ENCODE measurements at places on chromosomes 4 and X. TPM values are rescaled to one million over a fixed set of nuclear protein-coding genes. Genes with fewer than 3 reads are reported as not detected.

GRCh38 chrX:48720577-48721250, 24.2 kb downstream of the SUV39H1 start:
- no peak for DNase-seq

- DNase-seq = peak; percentile 23
Observed at GRCh38 chr4:31236020-31236638, 516.0 kb downstream of the PCDH7 start.

COL4A5 gene
- total RNA-seq = 115 TPM

TMSB15B gene
- 30.2 TPM for total RNA-seq

GRCh38 chr4:27861802-27862201, 1001.2 kb downstream of the STIM2 start:
- no peak for DNase-seq

- no peak for DNase-seq
Observed at GRCh38 chr4:113056318-113056717, 6.9 kb downstream of the ANK2 start.

DNA sequence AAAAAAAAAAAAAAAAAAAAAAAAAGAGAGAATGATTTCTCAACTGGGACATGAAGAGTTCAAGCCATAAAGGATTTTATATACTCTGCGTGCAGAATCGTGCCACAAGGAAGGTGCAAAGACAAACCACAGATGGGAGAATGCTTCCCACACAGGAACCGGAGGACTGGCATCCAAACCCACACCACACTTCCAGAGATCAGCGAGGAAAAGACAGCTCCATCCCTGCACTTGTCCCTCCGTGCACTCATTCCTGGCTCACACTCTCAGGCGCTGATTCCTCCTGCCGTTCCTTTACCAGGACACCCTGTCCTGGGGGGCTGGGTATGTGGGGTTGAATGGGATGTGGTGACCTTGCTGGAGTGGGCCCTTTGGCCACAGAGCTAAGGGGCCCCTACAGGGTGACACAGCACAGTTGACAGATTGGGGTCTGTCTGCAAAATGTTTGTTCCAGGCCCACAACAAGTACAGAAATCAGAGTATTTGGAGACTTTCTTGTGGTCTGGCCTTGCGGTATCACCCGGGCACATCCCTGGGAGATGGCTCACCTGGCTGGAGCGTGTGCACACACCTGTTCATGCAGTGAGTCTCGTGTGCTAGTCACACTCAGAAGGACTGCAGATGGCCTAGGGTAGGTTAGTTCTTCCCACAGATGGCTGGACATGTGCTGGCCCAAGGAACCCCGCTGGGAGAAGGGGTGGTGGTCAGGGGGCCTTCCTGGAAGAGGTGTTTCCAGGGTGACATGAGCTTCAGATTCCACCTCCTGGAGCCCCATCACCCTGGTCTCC, 55.4 kb upstream of the GPR78 start:
- DNase-seq = no peak

DNA sequence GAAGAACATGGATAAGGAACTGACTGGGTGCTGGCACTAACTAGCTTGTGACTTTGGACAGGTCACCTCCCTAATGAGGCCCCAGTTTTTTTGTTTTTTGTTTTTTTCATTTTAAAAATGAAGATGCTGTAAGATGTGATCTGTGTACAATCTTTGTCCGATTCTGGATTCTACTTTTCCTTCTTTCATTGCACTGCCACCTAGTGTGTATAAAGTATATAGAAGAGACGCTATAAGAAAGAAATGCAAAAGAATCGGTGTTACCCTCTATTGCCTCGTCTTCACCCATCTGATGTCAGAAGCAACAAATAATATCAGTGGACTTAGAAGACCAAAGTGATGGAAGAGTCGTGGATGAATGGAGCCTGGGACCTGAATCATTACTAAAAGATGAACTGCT, 58.6 kb upstream of the P2RY10 start:
- DNase-seq = peak; percentile 7
